Stimulated activated CD8-positive, alpha-beta memory T cell treated with anti-CD3 and anti-CD28 coated beads, Interleukin-4, amount 100 ng/mL, for 1 hour (primary cell): ENCODE measurements at places on chromosomes 11 and 22.

GRCh38 chr11:70328556-70328955 lies 58.1 kb downstream of the PPFIA1 start:
- DNase-seq: no peak

DNA sequence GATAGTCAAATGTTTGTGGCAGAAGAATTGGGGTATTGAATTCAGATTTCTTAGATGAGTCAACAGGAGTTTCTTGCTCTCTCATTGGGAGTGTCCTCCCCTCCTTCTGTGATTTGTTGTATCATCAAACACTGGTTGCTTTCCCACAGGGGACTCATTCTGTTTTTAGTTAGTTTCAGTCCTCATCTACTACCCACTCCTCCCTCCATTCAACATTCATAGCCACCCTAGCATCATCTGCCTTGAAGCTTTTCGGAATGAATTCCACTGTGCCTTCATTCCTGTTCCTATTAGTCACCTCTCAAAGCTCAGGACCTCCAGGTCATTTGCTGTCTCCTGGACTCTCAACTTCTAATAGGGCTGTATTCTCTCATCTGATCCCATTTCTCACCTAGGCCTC lies 31.5 kb upstream of the RAB38 start:
- no peak for DNase-seq

- no peak for DNase-seq
These were observed 301.7 kb downstream of the BRD1 start for GRCh38 chr22:49525801-49526535.

- no peak for DNase-seq
These were observed 35.5 kb downstream of the SYT7 start for GRCh38 chr11:61545341-61545740.

GRCh38 chr22:30115705-30116104 lies 35.4 kb downstream of the HORMAD2 start:
- DNase-seq: no peak

GRCh38 chr22:30327864-30328345 lies 1.2 kb upstream of the TBC1D10A start:
- DNase-seq: no peak

GRCh38 chr11:69640260-69640994 lies 529 bp upstream of the CCND1 start:
- no peak for DNase-seq

DNA sequence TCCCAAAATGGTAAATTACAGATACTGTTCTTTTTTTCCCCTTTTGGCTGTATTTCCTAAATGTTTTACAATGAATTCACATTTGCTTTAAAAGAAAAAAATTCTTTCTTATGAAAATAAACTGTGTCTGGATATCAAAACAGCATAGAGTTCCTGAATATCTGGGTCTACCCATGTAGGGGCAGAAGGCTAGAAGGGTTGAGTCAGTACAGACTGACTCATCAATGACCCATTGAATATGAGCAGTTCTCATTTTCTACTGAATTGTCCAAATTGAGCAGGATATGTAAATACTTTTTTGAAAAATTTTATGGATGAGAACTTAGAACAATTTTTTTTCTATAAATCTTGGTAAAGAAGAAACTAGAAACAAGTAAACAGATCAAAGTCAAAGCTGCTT lies 16.3 kb upstream of the C11orf87 start:
- no peak for DNase-seq

DNA sequence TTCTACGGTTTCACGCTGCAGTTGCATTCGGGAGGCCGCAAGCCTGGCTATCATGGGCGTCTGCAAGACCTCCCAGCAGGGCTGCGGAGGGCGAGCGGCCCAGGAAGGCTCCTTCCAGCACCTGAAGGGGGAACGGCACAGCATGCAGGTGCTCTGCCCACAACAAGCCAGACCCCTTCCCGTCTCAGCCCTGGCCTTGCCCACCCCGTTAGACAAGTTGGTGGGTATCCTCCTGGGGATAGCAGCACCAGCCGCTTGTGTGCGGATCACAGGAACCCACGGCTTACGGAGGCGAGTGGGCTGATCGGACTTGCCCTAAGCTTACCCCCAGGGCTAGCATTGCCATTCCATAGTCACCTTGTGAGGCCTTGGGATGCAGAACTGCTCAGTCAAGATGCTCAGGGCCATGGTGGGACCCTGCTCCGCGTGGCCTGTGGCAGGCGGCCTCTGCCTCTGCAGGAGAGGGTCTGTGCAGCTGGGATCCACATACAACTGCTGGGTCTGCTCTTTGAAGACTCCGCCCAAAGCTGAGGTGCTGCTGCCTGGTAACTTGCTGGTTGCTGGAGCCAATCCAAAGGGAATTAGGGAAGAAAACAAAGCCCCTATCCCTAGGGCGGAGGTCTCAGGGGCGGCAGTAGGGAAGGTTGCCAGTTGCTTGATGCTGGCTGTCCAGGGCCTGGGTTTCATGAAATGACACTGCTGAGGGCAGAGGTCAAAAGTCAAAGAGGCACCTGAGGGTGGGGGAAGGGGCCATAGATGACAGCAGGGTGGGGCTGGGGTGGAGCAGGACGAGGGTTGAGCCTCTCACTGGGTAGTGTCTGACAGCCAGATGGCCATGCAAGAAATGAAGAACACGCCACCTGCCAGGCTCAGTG lies 1.4 kb upstream of the OSBPL5 start:
- DNase-seq: no peak

- no peak for DNase-seq
These were observed 1.8 kb downstream of the GP1BB start for GRCh38 chr22:19724927-19725661.

- no peak for DNase-seq
These were observed 61.1 kb downstream of the GGTLC2 start for GRCh38 chr22:22705328-22706100.

GRCh38 chr11:71326328-71326940 lies 74.1 kb upstream of the SHANK2 start:
- DNase-seq: no peak

- DNase-seq: no peak
These were observed 5.2 kb downstream of the USP2 start for GRCh38 chr11:119376197-119376847.

GRCh38 chr11:113674397-113674685 lies 31.8 kb downstream of the TMPRSS5 start:
- DNase-seq: no peak

DNA sequence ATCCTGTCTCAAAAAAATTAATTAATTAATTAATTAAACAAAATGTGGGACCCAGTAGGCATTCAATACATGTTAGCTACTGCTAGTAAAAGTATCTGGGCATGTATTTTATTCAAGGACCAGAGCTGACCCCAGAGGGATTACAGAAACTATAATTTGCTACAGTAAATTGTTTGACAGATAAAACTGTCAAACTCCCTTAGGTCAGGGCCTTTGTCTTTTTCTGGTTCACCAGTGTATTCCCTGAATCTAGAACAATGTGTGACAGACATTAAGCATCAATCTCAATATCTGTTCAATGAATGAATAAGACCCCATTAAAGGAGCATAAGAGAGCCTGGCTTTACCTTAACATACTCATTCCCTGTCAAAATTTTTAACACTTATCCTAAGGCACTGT lies 6.0 kb downstream of the CKAP5 start:
- DNase-seq: no peak

- no peak for DNase-seq
These were observed 529.6 kb upstream of the CCDC90B start for GRCh38 chr11:83815736-83816135.

DNA sequence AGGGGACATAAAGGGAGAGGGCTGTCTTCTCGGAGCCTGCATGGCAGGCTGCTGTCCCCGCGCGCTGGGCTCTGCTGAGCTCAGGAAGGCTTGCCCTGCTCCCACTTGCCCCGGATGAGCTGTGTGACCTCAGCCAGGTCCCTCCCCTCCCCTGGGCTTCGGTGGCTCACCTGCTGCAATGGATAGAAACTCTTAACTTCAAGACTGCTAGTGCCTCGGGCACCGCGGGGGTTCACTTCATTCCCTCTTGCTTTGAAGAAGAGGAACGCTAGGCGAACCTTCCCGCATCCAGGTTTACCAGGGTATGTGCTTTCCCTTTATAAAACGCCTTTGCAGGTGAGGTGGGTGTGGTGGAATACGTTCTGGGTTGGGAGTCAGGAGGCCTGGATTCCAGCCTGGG lies 115.0 kb downstream of the PHF21B start:
- no peak for DNase-seq

GRCh38 chr11:33027846-33028536 lies 11.4 kb upstream of the TCP11L1 start:
- no peak for DNase-seq

DNA sequence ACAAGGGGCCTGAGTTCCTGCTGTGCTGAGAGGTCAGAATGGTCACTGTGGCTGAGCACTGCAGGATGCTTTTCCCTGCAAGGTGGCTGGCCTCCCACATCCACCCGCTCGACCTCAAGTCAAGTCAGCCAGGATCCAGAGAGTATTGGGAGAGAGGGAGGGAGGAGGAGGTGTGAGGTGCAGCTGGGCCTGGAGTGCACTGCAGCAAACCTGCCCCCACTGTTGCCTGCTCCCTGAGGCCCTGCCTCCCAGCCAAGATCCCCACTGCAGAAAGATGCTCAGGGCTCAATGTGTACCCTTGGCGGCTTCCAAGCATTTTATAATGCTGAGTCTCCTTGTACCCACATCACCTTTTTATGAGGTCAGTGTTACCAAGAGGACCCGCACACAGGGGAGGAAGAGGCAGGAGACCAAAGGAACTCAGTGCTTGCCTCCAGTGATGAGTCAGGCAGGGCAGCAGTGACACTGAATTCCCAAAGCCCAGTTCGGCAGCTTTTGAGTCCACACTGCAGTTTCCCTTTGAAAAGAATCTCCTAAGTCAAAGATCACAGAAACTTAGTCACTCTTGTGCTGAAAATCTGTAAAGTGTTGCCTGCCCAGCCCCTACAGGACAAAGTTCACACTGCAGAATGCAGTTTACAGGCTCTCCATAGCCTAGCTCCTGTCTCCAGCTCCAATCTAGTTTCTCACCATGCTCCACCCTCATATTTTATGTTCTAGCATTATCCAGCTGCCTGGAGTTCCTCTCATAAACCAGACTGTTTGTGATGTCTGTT lies 3.1 kb downstream of the ENDOD1 start:
- no peak for DNase-seq

- DNase-seq: no peak
These were observed 9.9 kb upstream of the NDUFS8 start for GRCh38 chr11:68020575-68020974.

DNA sequence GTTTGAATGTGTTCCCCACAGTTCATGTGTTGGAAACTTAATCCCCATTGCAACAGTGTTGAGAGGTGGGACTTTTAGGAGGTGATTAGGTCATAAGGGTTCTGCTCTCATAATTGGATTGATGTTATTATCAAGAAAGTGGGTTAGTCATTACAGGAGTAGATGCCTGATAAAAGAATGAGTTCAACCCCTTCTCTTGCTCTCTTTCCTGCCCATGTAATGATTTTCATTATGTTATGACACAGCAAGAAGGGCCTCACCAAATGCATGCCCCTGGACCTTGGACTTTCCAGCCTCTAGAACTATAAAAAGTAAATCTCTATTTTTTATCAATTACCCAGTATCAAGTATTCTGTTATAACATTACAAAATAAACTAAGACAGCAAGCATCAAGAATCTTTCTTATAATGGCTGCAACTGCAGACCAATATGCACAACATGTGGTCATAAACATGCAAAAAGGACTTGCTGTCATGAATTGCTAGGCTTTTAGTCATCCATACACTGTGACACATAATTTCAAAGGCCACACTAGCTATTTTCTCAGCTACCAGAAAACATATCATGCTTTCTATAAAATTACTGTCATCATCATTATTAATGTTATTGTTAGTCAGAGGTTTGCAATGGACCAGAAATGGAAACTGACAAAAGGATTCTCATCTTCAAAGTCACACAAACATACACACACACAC lies 99.9 kb upstream of the GUCY1A2 start:
- DNase-seq: no peak

- DNase-seq: no peak
These were observed 668 bp downstream of the MADD start for GRCh38 chr11:47270331-47271271.

- no peak for DNase-seq
These were observed 89.5 kb upstream of the ISX start for GRCh38 chr22:34976474-34976873.

DNA sequence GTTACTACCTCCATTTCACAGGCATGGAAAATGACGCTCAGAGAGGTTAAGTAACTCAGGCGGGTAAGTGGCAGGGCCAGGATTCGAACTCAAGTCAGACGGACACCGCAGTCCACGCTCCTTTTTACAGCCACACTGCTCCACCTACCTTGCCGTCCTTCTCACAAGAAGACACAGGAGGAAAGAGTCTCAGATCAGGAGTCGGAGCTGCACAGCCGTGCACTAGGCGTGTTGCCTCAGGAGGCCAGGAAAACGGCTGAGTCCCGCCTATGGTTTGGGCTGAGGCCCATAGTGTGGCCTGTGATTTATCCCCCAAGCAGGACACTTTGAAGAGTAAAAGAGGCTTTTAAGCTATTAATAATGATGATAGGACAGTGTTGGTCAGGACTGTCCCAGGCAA lies 44.7 kb upstream of the CD5 start:
- DNase-seq: no peak

GRCh38 chr22:30048681-30049080 lies 31.6 kb upstream of the HORMAD2 start:
- DNase-seq: no peak

DNA sequence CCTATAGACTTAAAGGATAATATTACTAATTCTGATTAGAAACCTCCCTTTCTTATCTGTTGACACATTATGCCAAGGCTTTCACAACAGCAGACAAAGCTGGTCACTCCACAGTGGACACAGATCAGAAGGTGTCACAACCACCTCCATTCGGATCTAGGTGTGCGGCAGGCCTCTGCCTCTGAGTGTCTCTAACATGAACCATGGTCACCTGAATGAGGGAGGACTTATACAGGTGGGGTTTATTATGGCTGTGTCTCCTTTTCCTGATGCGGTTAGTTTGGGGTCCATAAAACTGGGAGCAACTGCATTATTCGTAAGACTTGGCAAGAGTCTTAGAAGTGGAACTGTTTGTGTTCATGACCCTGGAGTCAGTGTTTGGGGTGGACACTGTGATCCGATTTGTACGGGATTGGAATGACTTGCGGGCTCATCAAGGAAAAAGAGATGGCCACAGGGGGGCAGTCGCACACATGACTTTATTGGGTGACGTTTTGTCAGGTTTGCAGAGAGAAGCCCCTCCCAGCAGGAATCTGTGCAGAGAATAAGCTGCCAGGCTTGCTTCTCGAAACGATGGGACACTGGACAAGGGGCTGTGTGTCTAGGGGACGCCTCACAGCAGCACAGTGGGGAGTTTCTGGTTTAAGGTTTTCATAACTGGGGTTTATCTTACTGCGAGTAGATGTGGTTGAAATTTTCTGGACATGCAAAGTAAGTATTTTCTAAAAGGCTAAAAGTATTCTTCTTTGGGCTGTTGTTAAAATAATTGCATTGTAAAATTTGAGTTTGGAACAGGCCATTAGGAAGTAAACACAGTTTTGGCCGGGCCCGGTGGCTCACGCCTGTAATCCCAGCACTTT lies 90.6 kb downstream of the GAB4 start:
- DNase-seq: no peak

- DNase-seq: no peak
These were observed 12.3 kb downstream of the ARFGAP3 start for GRCh38 chr22:42844756-42845155.

DNA sequence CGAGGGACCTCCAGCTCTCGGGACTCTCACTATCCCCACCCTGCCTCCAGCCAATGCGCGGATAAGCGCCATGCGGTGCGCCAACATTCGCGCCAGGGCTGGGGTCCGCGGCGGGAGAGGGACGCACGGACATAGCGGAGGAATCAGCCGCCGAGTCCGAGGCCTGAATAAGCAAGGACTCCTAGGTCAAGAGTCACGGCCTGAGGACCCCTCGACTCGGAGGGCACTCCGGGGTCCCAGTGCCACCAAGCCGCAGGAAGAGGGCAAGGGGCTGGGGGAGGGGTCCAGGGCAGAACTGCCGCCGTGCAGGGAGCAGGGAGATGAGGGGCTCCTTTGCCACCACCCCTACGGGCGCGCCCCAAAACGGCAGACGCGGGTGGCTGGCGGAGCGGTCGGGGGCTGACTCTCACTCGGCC lies 552 bp downstream of the DSCAML1 start:
- DNase-seq: no peak
